ENCODE measurements at places on chromosomes 12 and 14.
A peak's percentile ranks its signal among the peaks of the same experiment; 100 is the strongest.

DNA sequence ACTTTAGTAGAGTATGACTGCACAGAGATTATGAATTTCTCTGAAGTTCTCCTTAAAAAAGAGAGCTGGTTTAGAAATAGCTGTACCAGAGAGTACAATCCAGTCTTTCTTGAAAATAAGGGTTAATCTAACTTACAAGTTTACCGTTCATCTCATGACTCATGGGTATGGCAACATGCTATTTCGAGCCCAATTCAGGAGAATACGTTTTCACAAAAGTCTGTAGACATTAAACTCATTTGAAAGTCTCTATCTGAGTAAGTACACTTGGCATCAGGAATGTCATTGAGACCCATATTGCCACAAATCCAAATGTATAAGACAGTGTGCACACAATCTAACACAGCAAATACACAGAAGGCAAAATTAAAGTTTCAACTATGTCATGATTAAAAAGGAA is 160.5 kb downstream of the PIK3C2G start:
- DNase-seq = no peak

DNA sequence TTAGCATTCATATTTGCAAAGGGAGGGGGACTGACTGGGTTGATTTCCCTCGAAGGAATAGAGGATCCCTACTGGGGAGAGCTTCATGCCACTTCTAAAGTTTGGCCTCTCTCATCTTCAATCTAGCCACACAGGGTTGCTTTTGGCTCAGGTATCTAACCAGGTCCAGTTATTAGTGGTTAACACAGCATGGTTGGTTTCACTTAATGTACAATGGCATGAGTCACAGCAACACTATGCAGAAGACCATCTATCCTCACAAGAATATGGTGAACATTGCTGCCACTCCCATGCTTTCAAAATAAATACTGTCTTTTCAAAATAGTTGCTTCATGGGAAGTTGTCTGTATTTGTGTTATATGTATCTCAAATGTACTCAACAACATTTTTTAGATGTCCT is 6.6 kb upstream of the RAB3IP start:
- DNase-seq = no peak

DNA sequence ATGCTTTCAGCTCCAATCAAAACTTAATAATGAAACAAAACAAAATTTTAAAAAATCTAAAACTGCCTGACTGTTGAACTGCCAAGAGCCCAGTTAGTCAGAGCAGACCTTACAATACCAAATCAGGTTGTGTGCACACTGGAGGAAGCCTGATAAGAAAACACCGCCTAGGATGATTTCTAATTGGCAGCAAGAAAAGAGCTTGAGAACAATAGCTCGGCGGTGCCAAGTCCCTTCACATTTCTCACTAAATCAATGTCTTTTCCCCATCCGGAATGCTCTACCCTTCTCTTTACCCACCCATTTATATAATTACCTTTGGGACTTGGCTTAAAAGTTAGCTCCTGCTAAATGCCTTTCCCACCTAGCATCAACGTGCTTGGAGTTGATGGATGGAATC is 256.7 kb downstream of the C12orf75 start:
- no peak for DNase-seq

- DNase-seq = no peak
These were observed 49.7 kb downstream of the TNFAIP2 start for GRCh38 chr14:103172921-103173320.

- DNase-seq = no peak
These were observed 8.5 kb downstream of the DHH start for GRCh38 chr12:49086116-49086515.

DNA sequence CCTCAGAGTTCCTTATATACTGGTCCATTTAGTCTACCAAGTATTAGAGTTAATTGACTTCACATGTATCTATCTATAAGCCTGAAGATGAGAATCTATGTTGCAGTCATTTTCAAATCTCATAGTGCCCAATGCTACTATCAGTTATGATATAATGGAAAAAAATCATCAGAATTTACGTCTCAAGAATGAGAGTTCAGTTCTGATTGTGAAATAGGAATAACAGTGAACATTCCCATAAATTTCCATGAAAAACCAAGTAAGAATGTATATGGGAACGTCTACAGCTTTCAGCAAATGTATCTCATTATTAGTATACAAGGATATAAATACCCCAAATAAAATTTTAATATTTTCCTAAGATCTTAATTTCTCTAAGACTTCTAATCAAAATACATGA is 77.2 kb downstream of the PPP1R12A start:
- DNase-seq = no peak

GRCh38 chr12:80374615-80375014 is 69.4 kb upstream of the PTPRQ start:
- DNase-seq = no peak

GRCh38 chr14:22071006-22071405 is 397.4 kb upstream of the OR4E1 start:
- peak; percentile 9 for DNase-seq

DNA sequence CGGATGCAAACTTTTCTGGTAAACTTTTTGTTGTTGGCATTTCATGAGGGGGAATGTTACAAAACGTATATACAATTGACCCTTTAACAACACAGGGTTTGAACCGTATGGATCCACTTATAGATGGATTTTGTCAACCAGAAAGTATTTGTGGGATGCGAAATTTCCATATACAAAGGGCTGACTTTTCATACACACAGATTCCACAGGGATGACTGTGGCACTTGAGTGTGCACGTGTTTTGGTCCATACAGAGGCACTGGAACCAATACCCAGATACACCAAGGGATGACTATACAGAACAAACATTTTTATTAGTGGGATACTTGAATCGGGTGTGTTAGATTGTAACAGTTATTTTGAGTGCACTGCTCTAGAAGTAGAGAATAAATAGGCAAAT is 29.8 kb upstream of the CCT2 start:
- no peak for DNase-seq

DNA sequence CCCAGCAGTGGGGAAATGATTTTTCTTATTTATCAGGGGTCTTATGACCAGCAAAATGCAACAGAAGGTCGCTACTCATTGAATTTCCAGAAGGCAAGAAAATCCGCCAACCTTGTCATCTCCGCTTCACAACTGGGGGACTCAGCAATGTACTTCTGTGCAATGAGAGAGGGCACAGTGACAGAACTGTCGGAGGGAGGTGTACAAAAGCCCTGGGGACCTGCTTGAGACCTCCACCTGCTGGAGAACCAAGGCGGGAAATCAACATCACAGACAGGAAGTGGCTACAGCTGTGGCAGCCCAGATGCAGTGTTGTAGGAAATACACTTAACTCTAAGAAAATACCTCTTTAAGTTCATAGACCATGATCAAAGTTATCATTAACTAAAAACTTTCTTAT is 250.9 kb upstream of the OR4E1 start:
- peak; percentile 42 for DNase-seq

GRCh38 chr12:15632708-15633107 is 156.5 kb downstream of the EPS8 start:
- DNase-seq = no peak

DNA sequence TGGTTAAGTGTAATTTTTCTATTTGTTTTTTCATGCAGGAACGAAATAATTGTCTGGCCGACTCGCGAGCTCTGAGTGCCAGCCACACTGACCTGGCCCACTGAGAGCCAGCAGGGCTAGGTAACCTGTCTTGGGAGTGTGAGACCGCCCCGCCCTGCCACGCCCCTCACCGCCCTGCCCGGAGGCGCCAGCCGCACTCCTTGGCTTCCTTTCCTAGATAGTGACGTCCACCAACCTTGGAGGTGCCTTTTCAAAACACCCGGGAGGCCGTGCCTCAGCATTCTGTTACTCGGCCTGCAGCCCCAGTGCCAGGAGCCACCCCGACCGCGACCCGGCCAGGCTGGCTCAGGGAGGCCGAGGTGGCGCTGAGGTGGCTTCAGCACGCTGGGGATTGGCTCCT is 21.7 kb downstream of the XRCC3 start:
- DNase-seq = no peak

DNA sequence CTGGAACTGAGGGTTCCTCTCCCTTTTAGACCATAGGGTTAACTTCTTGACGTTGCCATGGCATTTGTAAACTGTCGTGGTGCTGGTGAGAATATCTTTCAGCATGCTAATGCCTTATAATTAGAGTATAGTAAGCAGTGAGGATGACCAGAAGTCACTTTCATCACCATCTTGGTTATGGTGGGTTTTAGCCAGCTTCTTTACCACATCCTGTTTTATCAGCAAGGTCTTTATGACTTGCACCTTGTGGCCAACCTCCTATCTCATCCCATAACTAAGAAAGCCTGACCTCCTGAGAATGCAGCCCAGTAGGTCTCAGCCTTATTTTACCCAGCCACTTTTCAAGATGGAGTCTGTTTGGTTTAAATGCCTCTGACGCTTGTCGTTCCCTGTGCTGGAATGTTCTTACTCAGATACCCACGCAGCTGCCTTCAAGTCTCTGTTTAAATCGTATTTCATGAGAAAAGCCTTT is 44.2 kb downstream of the BBS10 start:
- DNase-seq = no peak
